ENCODE measurements at places on chromosomes 4 and X.

DNA sequence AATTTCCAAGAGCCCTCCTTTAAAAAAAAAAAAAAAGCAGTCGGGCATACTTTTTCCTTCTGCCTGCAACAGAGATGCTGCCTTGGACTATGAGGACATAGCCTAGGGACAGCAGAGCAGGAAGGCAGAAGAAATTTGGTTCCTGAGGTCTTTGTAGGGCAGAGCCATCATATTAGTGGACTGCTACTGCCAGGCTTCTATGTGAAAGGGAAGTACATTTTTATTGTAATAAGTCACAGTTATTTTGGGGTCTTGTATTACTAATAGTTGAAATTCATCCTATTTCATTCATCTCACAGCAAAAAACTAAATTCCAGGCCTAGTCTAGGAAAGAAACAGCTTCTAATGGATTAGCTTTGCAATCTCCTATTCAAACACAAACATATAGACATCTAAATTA is 211.2 kb downstream of the NSUN7 start:
- no peak for DNase-seq

DNA sequence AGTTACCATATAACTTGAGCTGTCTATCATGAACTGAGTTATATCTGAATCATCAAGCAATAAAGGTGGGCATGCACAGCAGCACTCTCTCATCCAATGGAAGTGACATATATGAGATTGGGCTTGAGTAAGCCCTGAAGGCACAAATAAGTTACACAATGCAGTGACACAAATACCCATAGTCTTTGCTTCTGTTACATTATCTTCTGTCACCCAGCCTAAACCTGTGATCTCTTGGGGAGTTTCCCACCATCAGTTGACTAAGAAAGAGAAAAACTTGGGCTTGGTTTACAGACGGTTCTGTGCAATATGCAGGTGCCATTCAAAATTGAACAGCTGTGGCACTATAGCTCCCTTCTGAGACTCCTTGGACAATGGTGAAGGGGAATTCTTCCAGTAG is 138.8 kb upstream of the IL15 start:
- no peak for DNase-seq

DNA sequence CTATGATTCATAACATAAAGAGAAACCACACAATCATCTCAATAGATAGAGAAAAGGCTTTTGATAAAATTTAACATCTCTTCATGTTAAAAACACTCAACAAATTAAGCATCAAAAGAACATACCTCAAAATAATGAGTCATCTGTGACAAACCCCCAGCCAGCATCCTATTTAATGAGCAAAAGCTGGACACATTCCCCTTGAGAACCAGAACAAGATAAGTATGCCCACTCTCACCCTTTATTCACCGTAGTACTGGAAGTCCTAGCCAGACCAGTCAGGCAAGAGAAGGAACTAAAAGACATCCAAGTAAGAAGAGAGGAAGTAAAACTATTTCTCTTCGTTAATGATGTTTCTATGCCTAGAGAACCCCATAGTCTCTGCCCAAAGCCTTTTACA is 507.2 kb downstream of the PABPC4L start:
- DNase-seq: no peak

DNA sequence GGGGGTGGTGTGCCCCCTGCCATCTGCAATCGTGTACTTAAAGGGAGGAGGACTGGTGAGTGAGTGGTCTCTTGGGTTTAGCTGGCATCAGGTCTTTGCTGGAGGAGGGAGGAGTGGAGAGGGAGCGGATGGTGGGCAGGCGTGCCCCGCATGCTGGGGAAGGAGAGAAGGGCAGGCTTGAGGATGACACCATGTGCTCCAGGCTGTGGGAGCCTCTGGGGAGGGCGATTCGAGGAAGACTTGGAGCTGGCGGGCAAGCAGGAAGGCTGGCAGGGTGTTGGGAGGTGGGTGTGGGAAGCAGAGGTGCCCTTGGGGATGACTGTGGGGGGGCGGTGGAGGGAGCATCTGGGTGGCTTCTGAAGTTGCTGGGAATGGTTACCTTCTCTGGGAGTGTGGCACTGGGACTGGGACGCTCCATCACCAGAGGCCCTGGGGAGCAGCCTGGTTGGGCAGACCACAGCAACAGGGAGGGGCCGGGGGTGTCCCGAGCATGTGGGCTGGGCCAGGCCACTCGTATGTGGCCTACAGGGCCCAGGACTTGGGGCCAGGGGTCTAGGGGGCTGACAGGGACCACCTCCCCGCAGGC is 30.8 kb upstream of the AFAP1 start:
- no peak for DNase-seq

DNA sequence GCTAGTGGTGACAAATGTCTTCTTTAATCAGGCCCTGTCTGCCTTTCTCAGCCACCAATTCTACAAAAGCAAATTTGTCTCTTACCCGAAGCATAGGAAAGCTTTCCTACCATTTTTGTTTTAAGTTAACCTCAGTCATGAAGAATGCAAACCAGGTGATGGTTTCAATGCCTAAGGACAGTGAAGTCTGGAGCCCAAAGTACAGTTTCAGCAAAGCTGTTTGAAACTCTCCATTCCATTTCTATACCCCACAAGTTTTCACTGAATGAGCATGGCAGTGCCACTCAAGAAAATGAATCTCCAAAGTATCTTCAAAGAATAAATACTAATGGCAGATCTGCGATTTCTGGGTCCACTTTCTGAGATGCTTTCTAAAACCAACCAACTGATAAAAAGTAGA is 23.9 kb downstream of the SRD5A3 start:
- no peak for DNase-seq

GRCh38 chr4:101843054-101843453 is 52.5 kb downstream of the BANK1 start:
- no peak for DNase-seq

DNA sequence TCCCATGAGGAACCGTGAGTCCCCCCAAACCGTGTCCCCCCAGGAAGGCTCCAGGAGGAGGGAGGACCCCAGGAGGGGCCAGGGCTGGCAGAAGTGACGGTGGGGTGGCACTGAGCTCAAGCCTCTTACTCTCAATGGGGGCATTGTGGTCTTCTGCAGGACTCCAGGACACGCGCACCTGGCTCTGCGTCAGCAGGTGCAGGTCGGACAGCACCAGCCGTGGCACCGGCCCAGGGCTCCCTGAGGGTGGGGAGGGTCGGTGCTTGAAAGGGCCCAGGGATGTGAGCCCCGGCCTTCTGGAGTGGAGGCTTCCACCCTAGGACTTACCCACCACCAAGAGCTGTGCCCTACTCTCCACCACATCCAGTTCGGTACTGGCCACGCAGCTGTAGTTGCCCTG is 18.3 kb downstream of the L1CAM start:
- DNase-seq: no peak

GRCh38 chr4:184401397-184402171 is 72.8 kb downstream of the IRF2 start:
- no peak for DNase-seq

DNA sequence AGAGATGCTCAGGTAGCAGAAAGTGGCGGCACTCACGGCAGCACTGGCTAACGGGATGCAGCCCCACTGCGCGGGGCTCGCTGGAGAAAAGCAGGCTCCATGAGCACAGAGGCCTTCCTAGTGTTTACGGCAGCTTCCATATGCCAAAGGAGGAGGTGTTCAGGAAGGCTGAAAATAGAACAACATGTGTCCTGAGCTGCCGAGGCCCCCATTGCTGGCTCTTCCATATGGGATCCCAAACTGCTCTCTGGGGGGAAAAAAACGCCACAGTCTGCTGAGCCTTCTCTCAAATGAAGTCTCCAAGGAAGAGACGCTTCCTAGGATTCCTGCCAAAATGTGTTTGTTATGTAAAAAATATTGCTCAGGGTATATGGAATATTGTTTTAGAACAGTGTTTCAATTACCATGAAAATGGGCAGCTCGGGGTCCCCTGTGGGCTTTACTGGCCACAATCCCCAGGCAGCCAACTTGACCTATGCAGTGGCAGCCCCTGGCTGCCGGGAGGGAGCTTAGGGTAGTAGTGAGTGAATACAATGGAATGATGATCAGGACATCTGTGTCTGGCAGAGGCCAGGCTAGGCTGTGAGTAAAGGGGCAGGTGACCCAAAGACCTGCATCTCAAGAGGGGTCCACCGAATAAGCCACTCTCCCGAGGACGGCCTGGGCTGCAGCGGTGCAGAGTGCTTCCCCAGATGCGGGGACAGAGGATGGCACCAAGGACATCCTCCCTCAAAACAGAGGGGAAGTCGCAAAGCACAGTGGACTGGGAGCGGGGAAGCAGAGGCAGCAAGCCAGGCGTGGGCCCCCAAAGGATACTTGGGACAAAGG is 170.1 kb downstream of the AFAP1 start:
- DNase-seq: no peak

DNA sequence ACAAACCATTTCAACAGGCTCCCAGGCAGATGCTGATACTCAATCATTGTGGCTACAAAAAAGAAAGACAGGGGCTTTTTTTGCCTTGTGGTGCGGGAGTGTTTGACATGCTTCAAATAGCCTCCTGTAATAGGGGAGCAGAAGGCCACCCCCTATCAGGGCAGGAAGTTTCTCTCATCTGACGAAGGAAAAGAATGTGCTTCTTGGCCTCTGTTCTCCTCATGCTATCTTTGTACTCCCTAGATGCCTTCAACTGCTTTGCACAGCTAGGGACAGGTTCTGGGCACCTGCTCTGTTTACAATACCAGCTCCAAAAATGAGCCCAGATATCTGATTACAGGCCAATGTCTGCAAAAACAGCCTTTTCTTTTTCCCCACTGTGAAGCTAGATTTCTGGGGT is 391.1 kb downstream of the STIM2 start:
- no peak for DNase-seq

- DNase-seq: no peak
Measured at GRCh38 chr4:38560340-38560739, 103.7 kb upstream of the KLF3 start.

- DNase-seq: no peak
Measured at GRCh38 chr4:30616942-30617646, 103.1 kb upstream of the PCDH7 start.

DNA sequence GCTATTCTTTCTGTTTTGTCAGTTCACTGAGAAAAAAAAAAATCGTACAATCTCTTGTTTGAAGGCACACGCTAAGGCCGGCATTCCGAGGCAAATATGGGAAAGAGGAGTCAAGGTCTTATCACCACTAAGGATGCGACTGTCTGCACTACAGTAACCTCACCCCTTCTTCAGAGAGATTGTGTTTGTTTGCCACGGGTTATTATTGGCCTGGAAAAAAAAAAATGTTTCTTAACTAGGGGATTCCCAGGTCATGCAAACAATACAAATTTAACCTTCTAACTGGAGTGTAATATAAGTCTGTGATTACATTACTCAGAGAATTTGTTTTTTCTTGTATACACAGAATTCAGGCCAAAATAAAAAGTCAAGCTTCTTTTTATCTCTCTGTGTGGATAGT is 168.3 kb downstream of the TMA16 start:
- DNase-seq: no peak

DNA sequence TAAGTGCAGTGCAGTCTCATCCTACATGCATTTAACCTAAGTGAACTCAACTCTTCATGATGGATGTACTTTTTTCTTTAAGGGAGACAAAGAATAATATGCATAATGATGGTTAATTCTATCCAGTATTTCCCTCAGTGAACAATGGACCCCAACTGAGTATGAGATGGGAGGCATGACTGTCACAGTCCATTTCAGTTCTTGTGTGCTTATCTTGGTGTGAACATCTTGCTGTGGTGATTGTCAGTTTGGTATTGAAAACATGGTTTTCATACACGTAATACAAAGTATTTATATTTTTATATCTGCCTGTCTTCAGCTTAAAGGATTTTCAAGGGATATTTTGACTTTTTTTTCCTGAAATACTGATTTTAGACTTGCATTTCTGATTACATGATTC is 72.0 kb upstream of the NDUFC1 start:
- DNase-seq: no peak

- no peak for DNase-seq
Measured at GRCh38 chrX:43175434-43175833, 397.5 kb upstream of the PPP1R2C start.

DNA sequence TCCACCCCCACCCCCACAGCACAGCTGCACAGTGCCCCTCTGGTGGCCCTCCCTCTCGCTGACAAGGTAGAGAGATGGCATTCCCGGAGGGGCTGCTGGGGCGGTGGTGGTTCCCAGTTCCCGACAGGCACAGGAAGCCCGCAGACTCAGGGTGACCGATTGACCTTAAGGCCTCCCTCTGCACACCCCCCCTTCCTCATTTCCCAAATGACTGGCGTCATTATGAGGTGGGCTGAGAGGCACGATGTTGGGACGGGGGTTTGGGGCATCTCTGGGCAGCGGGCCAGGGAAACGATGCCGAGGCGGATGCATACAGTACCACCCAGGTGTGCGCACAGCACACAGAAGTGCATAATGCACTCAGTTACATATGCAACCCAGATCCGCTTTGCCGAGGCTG is 3.5 kb upstream of the TIMP1 start:
- DNase-seq: no peak

GRCh38 chr4:37648084-37648817 is 37.9 kb downstream of the RELL1 start:
- DNase-seq: no peak

DNA sequence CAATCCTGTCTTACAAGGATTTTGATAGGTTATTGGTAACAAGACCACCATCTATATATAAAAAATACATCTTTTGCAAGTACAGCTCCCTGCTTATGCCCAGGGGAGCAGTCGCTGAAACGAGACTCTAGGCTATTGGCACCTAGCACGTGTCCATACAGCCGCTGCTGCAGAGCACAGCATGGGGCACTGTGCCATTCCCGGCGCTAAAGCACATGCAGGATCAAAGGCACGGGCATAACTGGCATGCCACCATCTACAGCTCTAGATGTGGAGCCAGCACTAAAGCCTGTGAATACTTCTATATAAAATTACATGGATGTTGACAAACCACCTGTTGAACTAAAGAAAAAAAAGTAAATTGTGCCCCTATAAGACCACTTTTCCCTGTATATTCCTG is 144.8 kb downstream of the COL25A1 start:
- DNase-seq: peak; percentile 26

- no peak for DNase-seq
Measured at GRCh38 chrX:151796576-151796975, 62.0 kb downstream of the CNGA2 start.

DNA sequence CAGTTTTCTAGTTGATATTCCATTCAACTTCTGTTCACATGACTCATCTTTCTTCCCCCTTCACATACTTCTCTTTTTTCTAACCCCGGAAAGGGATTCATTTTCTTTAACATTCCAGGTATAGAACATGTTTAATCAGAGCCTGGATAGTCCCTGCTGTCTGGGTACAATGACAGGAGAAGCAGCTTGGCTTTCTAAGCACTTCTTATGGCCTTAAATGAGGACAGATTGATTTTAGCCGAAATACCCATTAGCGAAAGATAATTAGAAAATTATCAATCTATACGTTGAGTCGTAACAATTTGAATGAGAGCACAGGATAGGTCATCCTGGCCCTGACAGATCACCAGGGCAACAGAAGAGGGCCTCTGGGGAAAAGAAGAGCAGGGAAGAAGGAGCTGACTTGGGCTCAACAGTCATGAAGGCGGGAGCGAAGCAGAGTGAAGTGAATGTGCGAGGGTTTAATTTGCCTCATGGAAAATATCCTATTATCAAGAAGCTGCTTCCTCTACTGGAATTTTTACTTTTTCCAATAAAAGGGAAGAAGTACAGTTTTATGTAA is 62.2 kb downstream of the PPP1R2C start:
- DNase-seq: no peak

GRCh38 chrX:18883961-18884765 is 99.8 kb downstream of the PHKA2 start:
- DNase-seq: no peak

- peak; percentile 43 for DNase-seq
Measured at GRCh38 chr4:124415146-124415545, 297.4 kb downstream of the ANKRD50 start.
